T follicular helper cell (primary cell): ENCODE measurements at places on chromosomes 2 and 18.

DNA sequence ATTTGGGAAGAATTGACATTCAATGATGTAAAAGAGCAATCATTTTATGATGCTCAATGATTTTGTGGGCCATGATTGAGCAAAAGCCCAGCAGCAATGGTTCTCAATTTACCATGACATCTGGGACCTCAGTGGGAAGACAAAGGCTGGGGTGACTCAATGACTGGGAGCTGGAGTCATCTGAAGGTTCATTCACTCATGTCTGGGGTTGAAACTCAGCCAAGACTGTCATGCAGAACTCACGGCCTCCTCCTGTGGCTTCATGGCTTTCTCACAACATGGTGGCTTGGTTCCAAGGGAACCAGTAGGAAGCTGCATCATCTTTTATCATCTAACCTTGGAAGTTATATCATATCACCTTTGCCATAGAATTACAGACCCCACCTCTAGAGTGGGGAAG is 45.1 kb upstream of the CD226 start:
- no peak for DNase-seq

GRCh38 chr2:107336526-107336925 is 450.6 kb upstream of the ST6GAL2 start:
- DNase-seq, result no peak

GRCh38 chr2:180077295-180077906 is 70.3 kb upstream of the CWC22 start:
- no peak for DNase-seq

DNA sequence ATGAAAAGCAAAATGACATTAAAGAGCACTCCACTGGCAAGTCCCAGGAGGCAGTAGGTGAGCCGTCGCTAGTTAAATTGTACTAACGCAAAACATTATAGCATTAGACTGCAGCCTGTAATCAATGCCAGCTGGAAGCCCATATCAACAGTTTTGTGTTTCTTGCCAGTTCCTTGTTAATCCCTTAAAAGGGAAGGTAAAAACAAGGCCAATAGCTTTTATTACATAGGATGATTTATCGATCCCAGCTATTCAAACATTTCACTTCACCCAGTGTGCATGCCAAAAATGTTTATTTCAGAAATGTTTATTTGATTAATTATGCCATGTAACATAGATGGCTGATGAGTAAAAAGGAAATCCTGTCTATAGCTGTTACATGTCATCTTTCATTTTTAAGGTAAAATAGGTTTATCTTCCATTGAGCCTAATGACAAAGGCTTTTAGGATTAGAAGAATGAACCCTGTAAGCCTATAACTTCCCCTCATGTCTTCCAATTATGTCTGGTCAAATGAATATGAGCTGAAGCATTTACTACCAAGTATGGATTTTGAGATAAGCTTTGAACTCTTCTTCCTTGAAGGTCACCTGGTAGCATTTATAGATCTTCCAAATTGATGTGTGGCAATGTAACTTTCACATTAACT is 591.2 kb downstream of the RNF144A start:
- DNase-seq, result no peak
